ENCODE measurements at places on chromosomes 1 and 21.

GRCh38 chr1:159924025-159924790 lies 1.1 kb downstream of the TAGLN2 start:
- peak; percentile 38 for DNase-seq

DNA sequence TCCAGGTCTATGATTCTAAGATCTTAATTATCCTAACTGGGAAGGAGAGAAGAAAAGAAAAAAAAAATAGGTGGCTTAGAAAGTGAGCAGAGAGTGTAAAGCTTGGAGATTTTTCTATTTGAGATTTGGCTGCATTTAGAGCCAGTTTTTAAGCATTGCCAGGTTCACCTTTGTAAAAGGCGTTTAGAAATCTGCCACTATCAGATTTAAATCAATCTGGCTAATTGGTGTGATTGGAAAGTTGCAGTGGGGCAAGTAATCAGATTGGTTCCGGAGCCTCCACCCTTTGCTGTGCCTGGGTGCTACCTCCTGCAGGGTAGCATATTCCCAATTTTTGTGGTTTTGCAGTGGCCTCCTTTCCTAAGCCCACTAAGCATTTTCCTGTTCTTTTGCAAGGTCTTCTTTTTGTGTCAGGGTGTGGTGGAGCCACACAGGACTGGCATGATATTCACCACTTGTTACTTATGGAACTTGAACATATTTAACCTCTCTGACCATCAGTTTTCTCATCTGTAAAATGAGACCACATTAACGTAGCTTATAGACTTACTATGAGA lies 48.5 kb upstream of the PPP2R5A start:
- no peak for DNase-seq

GRCh38 chr1:12480748-12481362 lies 137.2 kb downstream of the DHRS3 start:
- no peak for DNase-seq

DNA sequence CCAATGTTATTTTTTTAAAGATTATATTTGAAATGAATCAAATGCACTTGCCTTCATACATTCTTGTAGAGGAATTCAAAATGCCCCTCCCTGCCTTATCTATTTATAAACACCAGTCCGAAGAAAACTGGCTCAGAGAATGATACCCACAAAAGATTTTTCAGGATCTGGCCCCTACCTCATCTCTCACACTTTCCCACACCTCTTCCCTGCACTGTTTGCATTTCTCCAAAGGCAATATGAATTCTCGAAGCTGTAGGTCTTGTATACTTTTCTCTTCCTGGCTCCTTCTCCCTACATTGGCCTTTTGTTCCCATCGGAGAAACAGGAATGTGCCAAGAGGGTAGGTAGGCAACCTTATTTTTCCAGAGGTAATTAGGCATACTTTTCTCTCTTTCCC lies 12.0 kb upstream of the CCDC190 start:
- DNase-seq: no peak

GRCh38 chr1:43566382-43567044 lies 35.8 kb downstream of the PTPRF start:
- DNase-seq: no peak

- no peak for DNase-seq
Observed at GRCh38 chr1:184895086-184895485, 79.2 kb downstream of the NIBAN1 start.

DNA sequence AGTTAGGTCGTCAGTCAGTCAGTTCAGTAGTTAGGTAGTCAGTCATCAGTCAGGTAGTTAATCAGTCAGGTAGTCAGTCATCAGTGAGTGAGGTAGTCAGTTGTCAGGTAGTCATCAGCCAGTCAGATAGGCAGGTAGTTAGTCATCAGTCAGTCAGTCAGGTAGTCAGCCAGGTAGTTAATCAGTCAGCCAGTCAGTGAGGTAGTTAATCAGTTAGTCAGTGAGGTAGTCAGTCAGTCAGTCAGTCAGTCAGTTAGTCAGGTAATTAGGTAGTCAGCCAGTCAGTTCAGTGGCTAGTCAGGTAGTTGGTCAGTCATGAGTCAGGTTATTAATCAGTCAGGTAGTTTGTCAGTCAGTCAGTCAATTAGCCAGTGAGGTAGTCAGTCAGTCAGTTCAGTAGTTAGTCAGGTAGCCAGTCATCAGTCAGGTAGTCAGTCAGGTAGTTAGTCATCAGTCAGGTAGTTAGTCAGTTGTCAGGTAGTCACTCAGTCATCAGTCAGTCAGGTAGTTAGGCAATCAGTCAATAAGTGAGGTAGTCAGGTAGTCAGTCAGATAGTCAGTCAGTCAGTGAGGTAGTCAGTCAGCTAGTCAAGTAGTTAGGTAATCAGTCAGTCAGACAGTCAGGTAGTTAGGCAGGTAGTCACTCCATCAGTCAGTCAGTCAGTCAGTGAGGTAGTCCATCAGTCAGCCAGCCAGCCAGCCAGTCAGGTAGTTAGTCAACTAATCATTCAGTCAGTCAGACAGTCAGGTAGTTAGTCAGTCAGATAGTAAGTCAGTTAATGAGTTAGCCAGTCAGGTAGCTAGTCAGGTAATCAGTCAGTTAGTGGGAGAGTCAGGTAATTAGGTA lies 16.2 kb downstream of the KRTAP10-1 start:
- no peak for DNase-seq

DNA sequence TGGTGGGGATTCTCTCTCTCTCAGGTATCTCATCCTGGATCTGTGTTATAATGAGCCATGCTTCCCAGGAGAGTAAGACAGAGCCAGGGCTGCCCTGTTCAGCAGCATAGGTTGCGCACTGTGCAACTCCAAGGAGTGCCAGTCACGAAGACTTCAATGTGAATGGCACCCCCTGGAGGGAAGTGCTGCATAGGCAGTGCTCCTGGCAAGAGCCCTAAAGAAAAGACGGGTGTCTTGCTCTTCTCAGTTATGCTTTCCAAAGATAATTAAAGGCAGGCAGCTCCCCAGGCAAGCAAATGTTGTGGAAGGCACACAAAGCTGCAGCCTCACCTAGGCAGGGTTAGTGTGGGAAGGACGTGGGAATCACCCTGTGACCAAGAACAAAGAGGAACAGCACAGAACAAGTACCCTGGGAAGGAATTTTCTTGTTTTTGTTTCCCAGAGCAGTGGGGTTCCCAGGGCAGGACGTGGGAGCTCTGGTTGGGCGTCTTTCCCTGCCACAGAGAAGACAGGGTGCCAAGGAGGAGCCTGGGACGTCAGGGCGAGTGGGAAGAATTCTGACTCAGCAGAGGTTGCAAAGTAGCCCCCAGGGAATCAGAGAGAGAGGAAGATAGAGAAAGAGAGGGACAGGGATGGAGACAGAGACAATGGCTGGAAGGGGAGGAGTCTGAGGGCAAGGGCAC lies 120.9 kb downstream of the KCNN3 start:
- peak; percentile 26 for DNase-seq

GRCh38 chr1:37479255-37480124 lies 5.1 kb downstream of the ZC3H12A start:
- no peak for DNase-seq

GRCh38 chr1:21852282-21853130 lies 40.4 kb downstream of the LDLRAD2 start:
- DNase-seq: no peak

DNA sequence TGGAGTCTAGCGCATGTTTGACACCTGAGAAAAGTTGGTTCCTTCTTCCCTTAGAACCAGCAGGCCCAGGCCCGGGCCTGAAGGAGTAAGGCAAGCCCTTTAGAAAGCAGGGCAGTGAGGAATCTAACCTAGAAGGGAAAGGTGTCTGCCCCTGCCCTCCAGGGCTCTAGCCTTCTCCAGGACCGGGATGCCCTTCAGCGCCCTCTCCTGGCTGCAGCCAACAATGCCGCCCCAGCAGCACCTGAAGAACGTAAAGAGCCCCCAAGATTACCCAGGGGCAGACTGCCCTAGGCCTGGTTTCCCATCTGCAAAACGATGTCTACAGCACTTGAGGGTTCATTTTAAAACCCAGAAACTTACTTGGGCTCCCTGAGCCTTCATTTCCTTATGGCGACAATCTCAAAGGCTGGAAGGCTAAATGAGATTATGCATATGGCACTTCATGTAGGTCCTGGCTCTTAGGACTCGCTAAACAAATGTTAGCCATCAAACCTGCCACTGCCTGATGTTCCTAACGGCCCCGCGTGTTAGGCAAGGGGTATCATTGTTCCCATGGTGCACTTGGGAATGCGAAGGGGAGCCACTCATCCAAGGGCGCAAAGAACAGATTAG lies 106.7 kb upstream of the KLHDC7A start:
- no peak for DNase-seq

DNA sequence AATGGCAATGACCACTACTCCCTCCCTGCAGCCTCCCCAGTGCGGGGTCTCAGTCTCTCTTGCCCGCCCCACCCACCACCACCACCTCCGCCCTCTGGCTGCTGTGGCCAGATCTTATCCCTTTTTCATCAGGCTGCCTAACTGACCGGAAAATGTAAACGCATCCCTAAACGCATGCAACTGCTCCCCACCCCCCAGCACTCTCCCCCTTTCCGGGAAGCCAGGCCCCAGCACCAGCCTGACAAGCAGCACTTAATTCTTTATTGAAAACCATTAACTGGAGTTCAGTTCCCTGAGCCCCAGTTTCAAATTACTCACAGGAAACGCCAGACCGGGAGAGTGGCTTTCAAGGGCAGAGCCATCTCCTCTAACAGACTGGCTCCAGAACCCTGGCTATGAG lies 147.7 kb downstream of the DMRTA2 start:
- DNase-seq: no peak

- DNase-seq: no peak
Observed at GRCh38 chr1:231666220-231666936, 39.8 kb downstream of the DISC1 start.

Measured in substantia nigra (tissue), 51 donors.